Heart left ventricle (tissue), 16 donors: ENCODE measurements at places on chromosomes 16 and 17. TPM values are rescaled to one million over a fixed set of nuclear protein-coding genes. Genes with fewer than 3 reads are reported as not detected.
A peak's percentile ranks its signal among the peaks of the same experiment; 100 is the strongest.

DNA sequence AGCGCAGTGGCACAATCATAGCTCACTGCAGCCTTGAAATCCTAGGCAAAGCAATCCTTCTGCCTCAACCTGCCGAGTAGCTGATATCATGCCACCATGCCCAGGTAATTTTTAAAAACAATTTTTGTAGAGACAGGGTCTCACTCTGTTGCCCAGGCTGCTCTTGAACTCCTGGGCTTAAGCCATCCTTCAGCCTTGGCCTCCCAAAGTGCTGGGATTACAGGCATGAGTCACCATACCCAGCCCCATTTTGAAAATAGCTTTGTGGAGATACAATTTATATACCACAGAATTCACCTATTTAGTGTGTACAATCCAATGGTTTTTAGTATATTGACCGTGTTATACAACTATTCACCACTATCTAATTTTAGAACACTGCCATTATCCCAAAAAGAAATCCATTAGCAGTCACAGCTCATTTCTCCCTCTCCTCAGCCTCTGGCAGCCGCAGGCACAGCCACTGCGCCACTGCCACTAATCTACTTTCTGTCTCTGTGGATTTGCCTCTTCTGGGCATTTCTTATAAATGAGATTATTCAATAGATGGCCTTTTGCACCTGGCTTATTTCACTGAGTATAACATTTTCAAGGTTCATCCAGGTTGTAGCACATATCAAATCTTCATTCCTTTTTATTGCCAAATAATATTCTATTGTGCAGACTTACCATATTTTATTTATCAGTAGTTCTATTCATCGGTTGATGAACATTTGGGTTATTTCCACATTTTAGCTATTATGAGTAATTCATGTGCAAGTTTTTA, 6.5 kb downstream of the RNF157 start:
- no peak for DNase-seq

GRCh38 chr17:77527409-77527808, 386.6 kb downstream of the SEC14L1 start:
- no peak for DNase-seq

DNA sequence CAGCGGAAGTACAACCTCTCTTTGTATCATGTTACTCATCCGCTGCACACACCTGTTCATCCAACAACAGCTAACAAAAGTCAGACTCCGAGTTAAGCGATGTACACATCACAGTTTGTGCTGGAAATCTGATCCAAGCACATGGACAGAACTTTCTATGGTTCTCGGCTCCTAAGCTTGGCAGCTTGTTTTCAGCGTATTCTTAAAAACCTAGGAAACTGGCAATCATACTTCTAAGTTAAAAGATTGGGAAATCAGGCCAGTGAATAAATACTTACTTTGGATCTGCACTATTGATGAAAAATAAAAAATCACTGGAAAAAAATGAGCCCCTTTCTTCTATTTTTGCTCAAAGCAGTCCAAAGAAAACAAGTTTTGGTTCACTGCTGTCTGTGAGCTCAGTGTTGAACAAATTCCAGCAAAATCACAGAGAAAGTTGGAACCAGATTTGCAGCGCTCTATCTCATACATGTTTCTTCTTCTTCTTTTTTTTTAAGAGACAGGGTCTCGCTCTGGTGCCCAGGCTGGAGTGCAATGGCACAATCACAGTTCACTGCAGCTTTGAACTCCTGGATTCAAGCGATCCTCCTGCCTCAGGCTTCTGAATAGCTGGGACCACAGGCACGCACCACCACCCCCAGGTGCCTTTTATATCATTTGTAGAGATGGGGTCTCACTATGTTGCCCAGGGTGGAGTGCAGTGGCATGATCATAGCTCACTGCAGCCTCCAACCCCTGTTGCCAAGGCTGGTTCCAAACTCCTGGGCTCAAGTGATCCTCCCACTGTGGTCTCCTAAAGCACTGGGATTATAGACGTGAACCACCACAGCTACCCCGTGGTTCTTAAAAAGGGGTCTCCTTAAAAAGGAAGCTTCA, 71.6 kb upstream of the CREBBP start:
- DNase-seq = no peak

GRCh38 chr17:2971851-2972250, 91.6 kb downstream of the OR1D5 start:
- DNase-seq = no peak

DNA sequence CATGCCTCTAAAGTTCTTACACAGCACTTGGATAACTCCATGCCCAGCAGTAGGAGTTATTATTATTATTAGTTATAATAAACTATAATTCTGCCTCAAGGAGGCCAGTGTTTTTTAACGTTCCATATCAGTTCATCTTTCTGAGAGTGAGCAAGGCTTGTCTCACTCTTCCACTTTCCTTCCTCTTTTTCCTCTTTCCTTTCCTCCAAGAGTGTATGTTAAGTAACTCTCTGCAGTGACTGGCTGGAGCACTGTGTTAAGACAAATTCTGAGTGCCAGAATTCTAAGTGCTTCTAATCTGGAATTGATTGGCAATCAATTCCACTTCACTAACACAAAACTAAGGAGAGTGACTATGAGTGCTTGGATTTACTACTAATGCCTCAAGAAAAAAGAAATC, 16.4 kb downstream of the CLEC19A start:
- no peak for DNase-seq

DNA sequence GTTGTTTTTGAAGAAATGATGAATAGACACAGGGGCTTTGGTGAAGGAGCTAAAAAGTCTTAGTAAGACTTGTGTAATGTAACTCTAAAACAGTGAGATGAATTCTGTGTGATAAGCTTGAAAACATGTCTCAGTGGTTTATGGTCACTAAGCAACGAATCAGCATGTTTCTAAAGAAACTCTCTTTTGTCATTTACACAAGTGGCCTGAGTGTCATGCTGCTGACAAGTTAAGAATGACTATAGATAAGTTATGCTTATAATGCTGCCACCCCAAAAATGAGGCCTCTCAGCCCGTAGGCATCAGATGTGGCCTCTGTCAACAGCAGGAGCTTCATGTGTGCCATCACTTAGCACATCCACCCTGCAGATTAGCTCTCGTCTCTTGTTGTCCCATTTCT, 8.7 kb downstream of the COX10 start:
- no peak for DNase-seq

GRCh38 chr17:34356194-34356593, at the start of gene CCL13:
TSS of gene CCL13 (plus strand) at chr17:34356480. CDS start at chr17:34356527, 47 bp downstream.
- no peak for DNase-seq

GRCh38 chr17:48915459-48916282, 7.5 kb downstream of the UBE2Z start:
- DNase-seq = no peak

DNA sequence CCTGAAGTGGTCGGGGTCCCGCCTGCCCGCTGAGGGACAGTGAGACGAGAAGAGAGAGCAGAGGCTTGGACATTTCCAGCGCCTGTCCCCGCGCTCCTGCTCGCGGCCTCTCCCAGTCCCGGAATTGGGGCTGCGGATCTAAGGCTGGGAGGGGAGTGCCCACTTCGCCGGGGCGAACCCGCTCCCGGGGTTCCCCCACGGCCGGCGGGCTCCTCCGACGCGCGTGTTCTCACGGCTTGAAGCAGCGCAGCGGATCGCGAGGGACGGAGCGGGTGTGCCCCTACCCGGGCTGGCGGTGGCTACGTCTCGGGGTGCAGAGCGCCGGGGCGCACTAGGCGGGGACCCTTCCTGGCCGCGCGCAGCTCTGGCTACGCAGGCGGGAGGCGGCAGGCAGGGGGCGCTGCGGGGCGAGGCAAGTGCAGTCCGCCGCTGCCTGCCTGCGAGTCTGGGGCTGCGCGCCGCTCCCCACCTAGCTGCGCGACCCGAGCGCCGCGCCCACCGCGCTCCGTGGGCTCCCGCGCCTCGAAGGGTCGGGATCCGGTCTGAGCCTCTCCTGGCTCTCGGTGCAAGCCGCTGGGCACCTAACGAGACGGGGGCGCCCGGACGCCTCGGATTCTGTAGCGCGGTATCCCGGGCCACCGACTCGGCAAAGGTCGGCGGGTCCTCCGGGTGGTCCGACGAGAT, 1.2 kb downstream of the NGFR start:
- DNase-seq = peak; percentile 82

DNA sequence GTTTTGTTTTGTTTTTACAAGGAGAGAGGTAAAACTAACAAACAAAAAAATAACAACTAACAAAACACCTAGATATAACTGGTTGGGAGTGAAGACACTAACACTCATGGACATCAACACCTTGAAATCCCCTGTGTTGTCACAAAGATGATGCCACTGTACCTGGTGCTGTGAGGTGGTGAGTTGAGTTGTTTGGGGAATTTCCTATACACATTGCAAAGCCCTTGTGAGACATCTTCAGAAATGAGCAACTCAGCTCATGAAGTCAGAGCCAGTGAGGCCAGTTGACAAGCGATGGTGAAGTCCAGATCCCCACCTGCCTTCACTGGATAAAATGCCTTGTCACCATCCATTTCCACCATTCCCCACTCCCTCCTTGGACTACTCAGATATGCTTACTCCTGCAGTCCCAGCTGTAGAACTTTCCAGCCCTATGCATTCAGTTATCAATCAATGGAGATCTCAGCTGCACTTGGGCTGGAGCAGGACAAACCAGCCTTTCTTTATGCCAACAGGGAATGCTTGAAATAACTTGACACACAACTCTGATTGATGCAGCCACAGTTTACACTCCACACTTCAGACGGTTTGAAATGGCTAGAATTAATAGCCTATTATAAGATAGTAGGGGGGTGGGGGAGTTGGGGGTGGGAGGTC, 22.2 kb downstream of the ANKFN1 start:
- no peak for DNase-seq

The FUS gene
- 175 TPM for total RNA-seq

The KRT32 gene
- total RNA-seq = not detected

The KRT33B gene
- not detected for total RNA-seq

The CCNF gene
- 1.3 TPM for total RNA-seq

The SDR42E2 gene
- total RNA-seq = not detected

The PRSS21 gene
- not detected for total RNA-seq
